ENCODE measurements at places on chromosomes 7 and 10.

- no peak for DNase-seq
Measured at GRCh38 chr7:47622946-47623640, 41.2 kb upstream of the TNS3 start.

- DNase-seq = no peak
Measured at GRCh38 chr10:32629910-32630309, 184.0 kb downstream of the CCDC7 start.

DNA sequence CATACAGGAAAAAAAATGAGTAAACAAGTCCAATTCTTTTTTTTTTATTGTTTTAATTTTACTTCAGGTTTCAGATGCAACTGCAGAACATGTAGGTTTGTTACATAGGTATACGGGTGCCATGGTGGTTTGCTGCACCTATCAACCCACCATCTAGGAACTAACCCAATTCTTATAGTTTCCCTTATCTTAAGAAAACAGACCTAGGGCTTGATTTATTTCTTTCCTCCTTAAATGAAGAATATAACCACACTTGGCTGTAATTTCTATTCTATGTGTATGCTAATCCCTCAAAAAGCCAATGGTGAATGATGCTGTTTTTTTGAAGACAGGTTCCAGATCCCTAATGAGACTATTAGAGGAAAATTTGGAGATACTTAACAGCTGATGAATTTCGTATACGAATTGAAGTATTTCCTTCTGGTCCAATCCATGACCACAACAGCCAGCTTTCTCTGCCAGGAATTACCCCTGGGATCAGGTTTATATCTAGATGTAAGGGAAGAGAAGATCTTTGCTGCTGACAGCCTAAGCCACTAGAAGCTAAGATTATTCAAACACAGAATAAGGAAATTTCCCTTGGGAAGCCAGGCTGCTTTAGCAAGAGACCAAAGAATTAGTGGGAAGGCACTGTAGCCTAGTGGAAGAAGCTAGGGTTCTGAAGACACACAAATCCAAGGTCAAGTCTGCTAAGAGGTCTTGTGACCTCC is 115.8 kb downstream of the INHBA start:
- no peak for DNase-seq

DNA sequence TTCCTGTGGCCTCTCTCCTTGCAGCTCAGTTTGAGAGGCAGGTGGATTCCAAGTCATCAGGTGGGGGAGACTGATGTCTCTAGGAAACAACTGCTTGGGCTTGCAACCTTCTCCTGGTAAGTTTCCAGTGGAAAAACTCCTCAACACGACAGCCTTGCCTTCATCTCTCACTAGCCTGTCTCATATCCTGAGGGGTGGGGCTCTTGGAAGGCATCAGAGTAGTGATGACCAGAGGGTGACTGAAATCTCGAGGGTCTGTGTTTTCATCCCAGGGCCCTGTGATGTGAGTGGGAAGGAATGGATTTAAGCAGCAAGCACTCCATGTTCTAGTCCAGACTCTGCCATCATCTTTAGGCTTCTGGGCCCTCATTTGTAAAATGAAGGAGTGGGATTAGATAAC is 107.0 kb downstream of the NRP1 start:
- DNase-seq = no peak

GRCh38 chr7:96305915-96306314 is 16.0 kb downstream of the SLC25A13 start:
- no peak for DNase-seq

DNA sequence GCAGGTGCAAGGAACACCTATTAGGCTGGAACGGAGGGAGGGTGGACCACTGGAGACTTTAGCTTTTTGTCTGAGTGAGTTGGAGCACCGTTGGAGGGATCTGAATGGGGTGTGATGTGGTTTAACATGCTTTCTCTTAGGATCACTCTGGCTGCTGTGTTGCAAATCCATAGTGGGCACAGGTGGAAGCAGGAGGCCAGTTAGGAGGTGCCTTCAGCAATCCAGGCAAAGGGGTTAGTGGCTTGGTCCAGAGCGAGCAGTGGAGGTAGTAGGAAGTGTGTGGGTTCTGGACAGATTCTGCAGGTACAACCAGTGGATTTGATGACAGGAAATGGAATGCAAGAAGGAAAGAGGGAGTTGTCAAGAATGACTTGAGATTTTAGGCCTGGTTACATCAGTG is 95.0 kb downstream of the MMRN2 start:
- DNase-seq = no peak

GRCh38 chr7:47638679-47639315 is 56.9 kb upstream of the TNS3 start:
- DNase-seq = no peak

- DNase-seq = no peak
Measured at GRCh38 chr10:76305930-76306615, 874.6 kb downstream of the LRMDA start.

GRCh38 chr7:4699841-4700240 is 17.7 kb downstream of the FOXK1 start:
- DNase-seq = no peak

- DNase-seq = no peak
Measured at GRCh38 chr10:127997937-127998336, 91.0 kb downstream of the PTPRE start.
